Psoas muscle (tissue), 8 donors: ENCODE measurements at places on chromosomes 11 and 22. TPM values are rescaled to one million over a fixed set of nuclear protein-coding genes. Genes with fewer than 3 reads are reported as not detected.

Gene C22orf31
- not detected for total RNA-seq

Gene IGSF22
- 0.54 TPM for total RNA-seq

GRCh38 chr11:75161506-75162095 is 10.7 kb downstream of the SLCO2B1 start:
- DNase-seq, result no peak

DNA sequence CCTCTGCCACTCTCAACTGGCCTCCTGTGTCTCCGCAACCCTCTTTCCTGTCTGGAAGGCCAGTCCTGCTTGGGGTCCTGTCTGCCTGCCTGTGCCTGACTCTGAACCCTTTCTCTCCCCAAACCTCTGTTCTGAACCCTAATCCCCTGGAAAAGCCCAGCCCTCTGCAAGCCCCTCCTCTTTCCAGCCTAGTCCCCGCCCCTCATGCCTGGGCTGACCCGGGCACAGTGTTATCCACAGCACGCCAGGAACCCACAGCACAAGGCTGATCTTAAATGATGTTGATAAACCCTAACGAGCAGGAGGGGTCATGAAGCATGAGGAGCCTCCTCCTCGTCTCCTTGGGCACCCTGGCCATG is at the start of gene IFITM10:
IFITM10 (minus strand) TSS at position 115 of the 359 bp plus-strand sequence. CDS start 153 bp downstream, outside the sequence.
- no peak for DNase-seq

DNA sequence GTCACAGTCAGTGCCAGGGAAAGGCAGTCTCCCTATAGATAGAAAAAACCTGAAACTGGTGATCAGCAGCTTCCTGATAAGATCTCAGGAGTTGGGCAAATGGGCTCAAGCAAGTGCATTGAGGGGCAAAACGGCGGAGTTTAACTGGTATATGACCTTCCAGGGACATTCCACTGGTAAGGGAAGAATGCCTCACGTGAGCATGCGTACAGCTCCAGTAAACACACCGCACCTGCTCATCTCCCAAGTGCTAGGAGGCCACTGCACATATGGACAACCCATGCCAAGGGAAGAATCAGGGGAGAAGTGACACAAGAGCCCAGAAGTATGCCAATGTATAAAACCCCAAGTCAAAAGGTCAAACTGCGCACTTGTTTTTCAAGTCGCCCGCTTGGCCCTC is 11.6 kb downstream of the HEPHL1 start:
- DNase-seq, result no peak

GRCh38 chr11:91082255-91082654 is 859.4 kb upstream of the CHORDC1 start:
- DNase-seq, result no peak

DNA sequence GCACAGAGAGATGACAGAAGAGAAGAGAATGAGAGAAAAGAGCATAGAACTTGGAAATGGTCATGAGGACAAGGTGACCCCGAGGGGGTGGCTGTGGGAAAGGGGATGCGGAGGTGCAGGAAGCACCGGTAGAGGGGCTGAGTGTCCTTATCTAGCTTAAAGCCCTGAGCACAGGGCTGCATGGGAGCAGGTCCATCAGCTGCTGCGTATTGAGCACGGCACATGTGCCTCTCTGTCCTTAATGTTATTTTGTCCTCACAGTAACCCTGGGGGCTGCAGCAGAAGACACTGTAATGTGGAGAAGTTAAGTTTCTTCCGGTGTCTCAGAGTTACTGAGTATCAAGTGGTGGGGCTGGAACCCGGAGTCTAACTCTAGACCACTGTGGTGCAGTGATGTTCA is 94.4 kb upstream of the OR4B1 start:
- no peak for DNase-seq

DNA sequence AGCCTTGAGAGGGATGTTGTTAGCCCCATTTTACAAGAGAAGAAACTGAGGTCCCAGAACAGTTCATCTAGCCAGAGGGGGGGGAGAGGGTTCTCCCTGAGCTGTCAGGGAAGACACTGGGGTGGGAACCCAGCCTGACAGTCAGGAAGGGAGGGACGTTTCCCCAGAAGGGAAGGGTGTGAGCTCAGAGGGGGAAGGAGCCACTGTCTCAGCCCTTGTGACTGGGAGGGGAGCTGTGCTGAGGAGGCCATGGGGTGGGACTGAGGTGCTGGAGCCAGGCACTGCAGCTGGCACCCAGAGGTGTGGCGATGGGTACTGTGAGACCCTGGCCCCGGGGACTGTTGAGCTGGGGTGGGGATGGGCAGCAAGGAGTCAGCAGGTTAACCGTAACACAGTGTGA is 35.7 kb downstream of the DAGLA start:
- DNase-seq, result no peak
